Muscle of leg (tissue), 16 donors: ENCODE measurements at places on chromosomes 2 and 18. TPM values are rescaled to one million over a fixed set of nuclear protein-coding genes. Genes with fewer than 3 reads are reported as not detected.
A peak's percentile ranks its signal among the peaks of the same experiment; 100 is the strongest.

The GKN1 gene
- 0.09 TPM for total RNA-seq

- peak; percentile 44 for DNase-seq
Observed at GRCh38 chr2:40352041-40352702, 99.7 kb downstream of the SLC8A1 start.

GRCh38 chr2:164721430-164721829 lies 100.1 kb upstream of the GRB14 start:
- no peak for DNase-seq

DNA sequence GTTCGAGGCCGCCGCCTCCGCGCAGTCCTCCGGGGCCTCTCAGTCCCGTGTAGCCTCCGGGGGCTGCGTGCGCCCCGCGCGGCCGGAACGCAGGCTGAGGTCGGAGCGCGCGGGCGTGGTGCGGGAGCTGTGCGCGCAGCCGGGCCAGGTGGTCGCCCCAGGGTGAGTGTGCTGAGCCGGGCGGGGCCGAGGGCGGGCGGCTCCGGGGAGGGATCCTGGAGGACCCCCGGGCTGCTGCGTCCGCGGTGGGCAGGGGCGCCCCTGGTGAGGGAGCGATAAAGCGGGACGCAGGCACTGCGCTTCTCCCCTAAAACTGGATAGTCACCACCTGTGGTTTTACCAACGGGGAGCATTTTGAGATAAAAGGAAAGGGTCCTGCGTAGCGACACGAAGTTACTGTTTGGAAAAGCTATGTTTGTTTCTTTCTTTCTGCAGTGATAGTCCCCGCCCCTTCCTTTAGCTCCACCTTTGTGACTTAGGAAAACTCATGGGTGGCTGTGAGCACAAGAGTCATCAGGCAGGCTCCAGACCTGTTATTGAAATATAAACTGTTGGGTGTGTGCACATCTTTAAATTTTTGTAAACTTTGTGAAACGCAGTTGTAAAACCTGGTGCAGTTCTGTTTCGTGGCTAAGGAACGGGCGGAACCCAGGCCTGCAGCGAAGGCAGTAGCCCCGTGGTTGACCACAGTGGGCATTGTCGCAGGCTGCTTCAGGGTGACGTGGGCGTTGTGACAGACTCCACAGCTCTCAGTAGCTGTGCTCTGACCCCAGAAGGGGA lies 687 bp downstream of the CTDP1 start:
- DNase-seq: peak; percentile 49

The APOB gene
- 0.35 TPM for total RNA-seq
